ENCODE measurements at places on chromosomes 5 and 9.

GRCh38 chr9:124502711-124503702, 4.2 kb downstream of the NR5A1 start:
- no peak for DNase-seq

DNA sequence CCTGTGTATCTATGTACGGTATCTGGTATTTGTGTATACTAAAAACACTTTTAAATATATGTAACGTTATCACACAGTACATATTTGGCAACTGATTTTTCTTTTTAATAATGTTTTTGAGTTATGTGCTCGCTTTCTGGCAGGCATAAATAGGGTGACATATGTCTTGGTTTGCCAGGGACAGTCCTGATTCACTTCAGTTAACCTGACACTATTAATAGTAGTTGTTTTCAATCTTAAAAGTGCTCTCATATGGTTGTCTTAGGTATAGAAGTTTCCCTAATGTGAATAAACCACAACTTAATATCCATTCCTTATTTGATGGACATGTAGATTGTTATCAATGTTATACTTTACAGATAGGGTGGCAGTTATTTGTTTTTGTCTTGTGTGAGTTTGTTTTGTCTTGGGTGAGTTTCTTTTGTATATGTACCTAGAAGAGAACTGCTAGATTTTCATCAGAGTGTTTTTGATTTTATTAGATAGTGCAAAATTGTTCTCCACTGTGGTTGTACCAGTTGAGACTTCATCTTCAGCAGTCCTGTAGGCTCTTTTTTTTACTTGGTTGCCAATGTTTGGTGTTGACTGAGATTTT, 7.9 kb downstream of the G3BP1 start:
- no peak for DNase-seq

DNA sequence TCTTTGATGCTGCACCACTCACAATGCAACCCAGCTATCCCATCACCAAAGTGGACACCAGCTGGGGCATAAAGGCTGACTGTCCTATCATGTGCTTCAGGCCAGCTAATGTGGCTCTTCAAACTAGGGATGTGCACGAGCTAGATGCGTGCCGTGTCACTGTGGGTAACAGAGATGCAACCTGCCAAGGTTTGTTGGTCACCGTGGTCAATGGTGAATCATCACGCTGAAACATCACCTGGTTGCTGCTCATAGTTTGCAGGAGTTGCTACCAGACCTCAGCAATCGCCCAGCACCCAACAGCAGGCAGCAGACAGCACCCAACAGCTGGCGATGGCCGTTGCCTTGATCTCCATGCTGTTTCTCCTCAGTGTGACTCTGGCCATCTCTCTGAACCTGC, 2.1 kb upstream of the PCDHGA1 start:
- no peak for DNase-seq

DNA sequence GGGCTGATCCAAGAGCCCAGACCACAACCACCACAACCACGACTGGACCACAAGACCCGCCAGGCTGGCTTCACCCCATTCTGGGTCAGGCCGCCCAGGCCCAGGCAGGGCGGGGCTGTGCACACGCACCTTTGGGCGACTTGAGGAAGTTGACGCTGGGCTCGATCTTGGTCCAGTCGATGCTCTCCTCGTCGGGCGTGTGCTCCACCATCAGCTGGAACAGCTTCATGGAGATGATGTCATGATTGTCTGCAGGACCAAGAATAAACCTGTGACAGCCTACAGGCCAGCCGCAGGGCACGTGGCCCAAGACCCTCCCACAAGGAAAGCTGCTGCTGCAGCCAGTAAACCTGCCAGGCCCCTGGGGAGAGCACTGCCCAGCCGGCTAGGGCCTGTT, 17.3 kb downstream of the LMAN2 start:
- DNase-seq = no peak

GRCh38 chr9:20636888-20637440, 14.7 kb upstream of the MLLT3 start:
- DNase-seq = no peak

DNA sequence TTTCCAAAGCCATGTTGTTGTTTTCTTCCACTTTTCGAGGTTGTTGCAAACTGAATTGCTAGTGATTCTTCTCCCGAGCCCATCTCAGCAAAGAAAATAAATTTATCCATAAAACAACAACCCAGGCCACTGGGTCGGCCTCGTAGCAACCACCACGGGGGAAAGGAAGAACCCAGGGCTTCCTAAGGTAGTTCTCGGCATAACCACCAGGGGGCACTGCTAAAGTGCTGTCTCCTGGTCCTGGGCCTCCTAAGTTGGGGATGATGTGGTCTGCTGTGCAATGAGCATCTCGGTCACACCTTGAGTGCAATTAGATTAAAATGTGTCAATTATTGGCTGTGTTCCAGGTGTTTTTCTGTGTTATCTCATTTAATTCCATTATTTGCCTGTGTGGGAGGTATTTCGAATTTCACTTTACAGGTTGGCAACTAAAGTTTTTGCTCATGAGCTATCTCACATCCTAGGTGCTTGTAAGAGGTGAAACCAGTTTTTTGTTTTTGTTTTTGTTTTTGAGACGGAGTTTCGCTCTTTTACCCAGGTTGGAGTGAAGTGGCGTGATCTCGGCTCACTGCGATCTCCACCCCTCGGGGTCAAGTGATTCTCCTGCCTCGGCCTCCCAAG, 102.8 kb upstream of the DAP start:
- DNase-seq = peak; percentile 84

GRCh38 chr5:17279487-17279886, 62.1 kb downstream of the BASP1 start:
- DNase-seq = no peak

DNA sequence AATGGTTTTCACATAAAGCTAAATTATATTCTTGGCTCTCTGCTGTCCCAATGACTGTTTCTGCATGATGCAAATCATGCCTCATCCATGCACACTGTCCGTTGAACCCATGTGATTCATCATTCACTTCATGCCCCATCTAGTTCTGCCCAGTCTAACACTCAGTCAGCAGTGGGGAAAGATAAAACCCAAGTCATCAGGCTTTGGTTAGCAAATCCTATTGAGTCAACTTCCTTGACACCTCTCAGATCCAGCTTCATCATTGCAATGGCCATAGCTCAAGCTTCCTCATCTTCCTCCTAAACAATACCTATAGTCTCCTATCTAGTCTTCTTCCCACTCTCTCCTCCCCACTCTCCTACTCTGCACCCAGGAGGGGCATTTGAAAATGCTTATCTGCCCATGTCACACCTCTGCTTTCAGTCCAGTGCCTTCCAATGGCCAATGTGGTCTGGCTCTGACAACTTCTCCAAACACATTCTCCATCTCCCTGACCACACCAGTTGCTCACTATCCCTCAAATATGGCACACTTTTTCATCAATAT, 266.0 kb upstream of the TRIM32 start:
- no peak for DNase-seq

GRCh38 chr9:27154908-27155307, 45.9 kb downstream of the TEK start:
- no peak for DNase-seq

- no peak for DNase-seq
Measured at GRCh38 chr9:34190996-34191892, 12.4 kb downstream of the UBAP1 start.

GRCh38 chr5:122500245-122501088, 188.4 kb downstream of the SNCAIP start:
- no peak for DNase-seq

- no peak for DNase-seq
Measured at GRCh38 chr9:131818089-131818488, 78.2 kb upstream of the RAPGEF1 start.

DNA sequence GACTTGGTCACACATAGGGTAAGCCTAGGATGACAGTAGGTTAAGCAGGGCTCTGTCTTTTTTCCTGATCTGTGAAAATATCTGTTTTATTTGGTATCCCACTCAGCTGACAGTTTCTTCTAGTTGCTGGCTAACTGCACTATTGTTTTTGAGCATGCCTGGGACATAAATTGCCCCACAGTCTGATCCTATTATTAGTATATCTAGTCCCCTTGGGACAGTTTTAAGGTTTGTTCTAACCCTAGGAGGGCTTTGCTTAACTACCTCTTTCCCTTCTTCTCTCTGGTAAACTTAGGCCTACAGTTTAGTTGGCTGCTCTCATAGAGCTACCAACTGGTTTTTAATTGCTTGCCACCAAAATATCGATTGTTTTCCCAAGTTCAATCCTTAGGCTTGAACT, 446.6 kb downstream of the ARHGEF28 start:
- DNase-seq = no peak

DNA sequence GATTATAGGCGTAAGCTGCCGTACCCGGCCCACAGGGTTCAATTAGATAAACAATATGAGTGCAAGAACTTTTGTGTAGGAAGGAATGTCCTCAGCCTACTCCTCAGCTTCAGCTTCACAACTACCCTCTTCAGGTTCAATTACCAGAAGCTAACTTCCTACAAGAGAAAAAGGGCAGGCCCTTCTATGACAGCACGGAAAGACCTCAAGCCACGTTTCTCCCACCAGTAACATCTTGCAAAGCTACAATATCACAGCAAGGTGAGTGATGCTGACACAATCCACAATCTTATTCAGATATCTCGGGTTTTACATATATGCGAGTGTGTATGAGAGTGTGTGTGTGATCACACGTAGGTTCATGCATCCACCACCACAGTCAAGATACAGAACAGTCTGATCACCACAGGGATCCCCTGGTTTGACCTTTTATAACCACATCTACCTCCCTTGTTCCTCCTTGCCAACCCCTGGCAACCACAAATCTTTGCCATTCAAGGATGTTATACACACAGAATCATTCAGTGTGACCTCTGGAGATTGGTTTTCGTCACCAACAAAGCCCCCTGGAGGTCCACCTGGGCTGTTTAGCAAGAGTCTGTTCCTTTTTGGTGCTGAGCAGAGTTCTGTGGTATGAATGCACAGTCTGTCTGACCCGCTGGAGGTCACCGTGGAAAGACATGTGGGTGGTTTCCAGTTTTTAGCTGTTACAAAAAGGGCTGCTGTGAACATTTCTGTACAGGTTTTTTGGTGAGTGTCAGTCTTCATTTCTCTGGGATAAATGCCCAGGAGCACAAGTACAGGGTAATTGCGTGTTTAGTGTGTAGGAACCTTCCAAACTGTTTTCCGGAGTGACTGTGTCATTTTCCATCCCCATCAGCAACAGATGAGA, 38.2 kb downstream of the IPPK start:
- DNase-seq = peak; percentile 42

DNA sequence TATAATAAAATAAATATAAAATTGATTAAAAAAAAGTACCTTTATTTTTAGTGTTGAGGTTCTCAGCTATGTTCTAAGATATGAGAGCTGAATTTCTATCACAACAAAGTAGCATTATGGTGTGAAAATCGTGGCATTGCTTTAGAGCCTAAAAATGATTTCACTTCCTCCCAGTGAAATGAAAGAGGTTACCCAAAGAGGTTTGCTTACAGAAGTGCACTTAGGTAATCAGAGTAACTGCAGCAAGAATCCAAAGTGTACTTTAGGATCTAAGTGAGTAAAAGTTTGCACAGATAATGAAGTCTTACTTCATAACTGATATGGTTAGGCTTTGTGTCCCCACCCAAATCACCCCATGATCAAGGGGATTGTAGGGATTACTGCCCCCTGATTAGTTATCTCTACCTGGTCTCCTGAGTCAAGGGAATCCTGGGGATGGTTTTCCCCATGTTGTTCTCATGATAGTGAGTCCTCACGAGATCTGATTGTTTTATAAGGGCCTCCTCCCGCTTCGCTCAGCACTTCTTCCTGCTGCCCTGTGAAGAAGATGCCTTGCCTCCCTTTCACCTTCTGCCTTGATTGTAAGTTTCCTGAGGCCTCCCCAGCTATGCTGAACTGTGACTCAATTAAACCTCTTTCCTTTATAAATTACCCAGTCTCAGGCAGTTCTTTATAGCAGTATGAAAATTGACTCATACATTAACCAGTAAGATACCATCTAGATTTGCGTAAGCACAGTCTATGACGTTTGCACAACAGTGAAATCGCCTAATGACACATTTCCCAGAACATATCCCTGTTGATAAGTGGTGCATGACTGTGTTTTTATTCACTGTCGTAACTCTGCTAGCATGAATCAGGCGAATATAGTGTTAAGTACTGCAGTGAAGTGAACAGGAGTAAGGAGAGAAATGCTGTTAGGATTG, 40.3 kb upstream of the LRRC70 start:
- peak; percentile 26 for DNase-seq

DNA sequence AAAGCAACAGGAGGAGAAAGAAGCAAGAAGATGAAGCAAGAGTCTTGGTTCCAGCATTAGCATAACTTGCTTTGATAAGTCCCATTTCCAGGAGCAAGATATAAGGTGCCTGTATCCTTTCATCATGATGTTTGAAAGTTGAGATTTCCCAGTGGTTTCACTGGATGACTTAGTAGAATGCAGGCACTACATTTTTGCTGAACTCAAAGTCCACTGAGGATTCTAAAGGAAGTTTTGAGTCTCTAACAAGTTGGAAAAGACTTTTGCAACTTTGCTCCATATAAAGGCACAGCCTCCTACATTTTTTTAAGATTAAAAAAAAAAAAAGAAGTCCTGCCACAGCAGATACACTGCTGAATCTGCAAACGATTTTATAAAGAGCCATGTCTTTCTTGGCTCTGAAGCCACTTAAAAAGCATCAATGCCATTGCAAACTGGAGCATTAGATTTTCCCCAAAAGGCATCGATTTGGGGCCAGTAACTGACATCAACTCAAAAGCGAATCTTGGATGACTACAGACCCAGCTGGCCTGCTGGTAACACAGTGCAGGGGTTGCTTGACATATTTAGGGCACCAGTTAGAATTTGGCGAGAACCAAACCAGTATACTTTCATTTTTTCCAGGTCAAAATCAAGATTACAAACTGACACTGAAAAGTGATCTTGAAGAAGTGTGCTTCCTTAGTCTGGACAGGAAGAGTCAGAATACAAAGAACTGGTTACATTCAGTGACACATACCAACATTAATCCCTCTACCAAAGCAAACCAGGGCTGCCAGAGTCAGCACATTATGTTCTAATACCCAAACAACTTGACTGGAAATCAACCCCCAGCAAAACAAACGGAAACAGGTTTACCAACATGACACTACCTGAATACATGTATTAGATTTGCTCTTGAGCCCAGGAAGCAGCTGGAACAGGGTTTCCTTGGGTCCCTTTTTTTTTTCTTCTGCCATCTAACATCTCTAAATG, 39.1 kb upstream of the KCNV2 start:
- no peak for DNase-seq

DNA sequence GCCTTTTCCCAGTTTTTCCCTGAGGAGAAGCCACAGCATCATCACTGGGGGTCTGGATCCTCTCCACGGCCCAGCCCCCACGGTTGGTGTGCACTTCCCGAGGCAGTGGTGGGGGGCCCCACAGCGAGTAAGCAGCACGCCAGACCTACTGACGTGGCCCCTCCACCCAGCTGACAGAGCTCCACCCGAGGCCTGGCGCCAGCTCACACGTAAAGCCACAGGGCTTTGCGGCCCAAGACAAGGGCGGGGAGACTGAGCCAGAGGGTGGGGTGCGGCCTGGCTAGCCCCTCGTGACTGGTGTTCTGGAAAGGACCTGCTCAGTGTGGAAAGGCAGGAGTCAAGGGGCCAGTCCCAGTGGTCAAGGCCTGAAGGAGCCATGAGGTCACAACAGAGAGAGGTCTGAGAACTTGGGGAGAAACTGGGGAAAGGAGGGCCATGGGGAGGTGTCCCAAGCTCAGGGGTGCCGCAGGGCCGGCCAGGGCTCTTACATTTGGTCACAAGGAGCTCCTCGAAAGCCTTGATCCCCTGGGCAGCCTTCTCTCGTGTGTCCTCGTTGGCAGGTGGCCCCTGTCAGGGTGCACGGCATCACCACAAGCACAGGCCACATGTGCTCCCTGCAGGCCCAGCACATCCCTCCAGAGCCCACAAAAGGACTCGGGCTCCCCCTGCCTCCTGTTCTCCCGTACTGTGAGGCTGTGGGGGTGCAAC, 5.5 kb downstream of the SNAPC4 start:
- DNase-seq = no peak

All from stimulated activated CD8-positive, alpha-beta memory T cell treated with anti-CD3 and anti-CD28 coated beads, Interleukin-4, amount 100 ng/mL, for 48 hours (primary cell).